ENCODE measurements at places on chromosomes 2 and 18.

- DNase-seq = no peak
Measured at GRCh38 chr2:98521266-98521665, 76.6 kb downstream of the INPP4A start.

DNA sequence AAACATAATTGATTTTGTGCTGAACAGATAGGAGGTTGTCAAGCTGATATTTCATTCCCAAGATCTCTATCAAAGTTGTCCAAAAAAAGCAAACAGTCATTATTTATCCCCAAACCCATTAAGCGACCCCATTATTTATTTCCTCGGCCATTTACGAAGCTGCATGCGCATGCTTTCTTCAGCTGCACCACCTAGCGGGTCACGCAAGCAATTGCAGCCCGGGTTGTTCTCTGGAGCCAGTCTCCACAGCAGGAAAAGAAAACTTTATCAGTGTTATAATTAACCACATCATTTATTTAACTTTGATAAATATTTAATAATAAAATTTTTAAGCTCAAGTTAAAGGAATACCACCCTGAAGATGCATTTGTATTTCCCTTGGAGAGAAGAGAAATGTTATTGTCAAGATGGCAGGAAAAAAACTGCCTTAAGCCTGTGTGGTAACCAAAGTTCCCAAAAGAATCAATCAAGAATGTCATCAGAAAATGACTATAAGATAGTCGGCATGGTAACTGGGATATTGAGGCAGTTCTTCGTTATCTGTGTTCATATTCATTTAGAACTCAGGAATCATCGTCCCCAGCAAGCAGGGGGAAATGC is 304.7 kb downstream of the FBXO15 start:
- no peak for DNase-seq

- no peak for DNase-seq
Measured at GRCh38 chr2:64859312-64860212, 129.6 kb upstream of the SLC1A4 start.

DNA sequence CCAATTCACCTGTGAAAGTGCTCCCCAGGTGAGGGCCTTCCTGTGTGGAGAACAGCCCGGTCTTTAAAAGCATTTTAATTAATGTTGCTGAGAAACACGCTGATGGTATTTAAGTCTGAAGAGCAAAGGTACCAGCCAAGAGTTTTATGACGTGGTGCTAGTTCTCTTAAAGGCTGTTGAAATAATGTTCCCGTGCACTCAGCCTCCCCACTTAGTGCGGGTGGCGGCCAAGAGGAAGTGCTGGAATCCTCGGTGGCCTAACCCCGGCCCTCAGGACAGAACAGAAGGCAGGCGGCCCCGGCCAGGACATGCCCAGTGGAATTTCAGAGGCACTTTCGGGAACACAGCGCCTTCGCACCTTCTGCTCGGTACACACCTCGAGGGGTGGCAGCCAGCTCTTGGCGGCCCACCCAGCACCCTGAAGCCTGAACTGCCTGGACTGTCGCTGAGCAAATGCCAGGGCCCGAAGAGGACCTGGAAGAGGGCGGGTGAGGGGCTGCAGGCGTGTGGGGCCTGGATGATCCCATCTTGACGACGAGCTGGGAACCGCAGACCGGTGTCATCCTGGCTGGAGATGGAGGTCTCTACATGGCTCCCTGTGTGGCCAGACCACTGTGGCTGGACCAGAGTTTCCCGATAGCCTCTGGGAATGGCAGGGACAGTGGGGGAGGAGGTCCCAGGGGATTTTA is 142.9 kb downstream of the ASB1 start:
- DNase-seq = no peak

GRCh38 chr2:219569635-219570034 is 1.7 kb downstream of the OBSL1 start:
- DNase-seq = no peak

- DNase-seq = no peak
Measured at GRCh38 chr2:100391735-100392515, 25.5 kb downstream of the CHST10 start.

DNA sequence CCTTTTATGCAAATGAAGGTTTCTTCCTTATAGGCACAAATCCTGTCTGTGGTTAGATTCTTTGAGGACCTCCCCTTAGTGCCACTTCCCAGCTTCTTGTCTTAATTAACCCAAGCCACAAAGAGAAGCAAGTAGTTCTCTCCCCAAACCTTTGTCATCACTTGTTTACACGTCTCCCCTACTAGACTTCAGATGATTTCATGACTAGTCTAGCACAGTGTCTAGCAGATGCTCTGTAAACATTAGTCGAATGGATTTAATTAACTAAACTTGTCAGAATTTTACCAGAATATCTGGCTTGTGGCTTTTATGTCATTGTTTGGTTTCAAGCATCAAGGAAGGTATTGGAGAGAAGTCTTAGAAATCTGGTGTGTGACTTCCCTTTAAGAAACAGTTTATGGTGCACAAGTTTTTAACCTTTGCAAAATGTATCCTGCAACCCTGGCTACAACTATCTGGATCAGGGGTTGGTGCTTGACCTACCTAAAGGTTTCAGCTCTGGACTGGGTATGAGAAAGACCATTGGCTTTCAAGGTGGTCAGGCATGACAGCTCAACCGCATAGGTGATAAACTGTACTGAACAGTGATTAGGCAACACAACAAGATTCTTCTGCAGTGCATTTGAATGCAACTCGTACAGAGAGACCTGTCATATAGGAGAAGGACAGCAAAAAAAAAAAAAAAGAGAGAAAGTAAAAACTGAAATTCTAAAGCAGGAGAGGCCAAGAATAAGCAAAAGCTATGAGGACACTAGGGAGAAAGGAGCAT is 93.2 kb upstream of the CCDC150 start:
- no peak for DNase-seq

GRCh38 chr2:124254621-124255020 is 229.5 kb downstream of the CNTNAP5 start:
- no peak for DNase-seq

DNA sequence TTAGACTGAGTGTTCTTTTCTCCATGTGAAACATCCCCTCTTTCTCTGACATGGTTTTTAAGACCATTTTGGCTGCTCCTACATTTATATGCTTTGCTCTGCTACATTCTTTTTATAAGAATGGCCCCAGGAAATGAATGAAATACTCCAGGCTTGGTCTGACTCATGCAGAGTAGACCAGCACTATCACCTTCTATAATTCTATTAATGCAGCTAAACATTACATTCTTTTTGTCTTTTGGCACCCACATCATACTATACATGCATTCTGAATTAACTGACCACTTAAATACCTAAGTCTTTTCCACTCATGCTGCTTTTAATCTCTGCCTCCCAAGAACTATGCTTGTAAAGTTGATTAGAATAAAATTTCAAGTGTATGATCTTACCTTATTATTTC is 94.1 kb downstream of the AAK1 start:
- DNase-seq = no peak

GRCh38 chr2:217362286-217362685 is 502.4 kb upstream of the TNP1 start:
- no peak for DNase-seq

- DNase-seq = peak; percentile 35
Measured at GRCh38 chr2:39128919-39129391, 8.1 kb upstream of the SOS1 start.

DNA sequence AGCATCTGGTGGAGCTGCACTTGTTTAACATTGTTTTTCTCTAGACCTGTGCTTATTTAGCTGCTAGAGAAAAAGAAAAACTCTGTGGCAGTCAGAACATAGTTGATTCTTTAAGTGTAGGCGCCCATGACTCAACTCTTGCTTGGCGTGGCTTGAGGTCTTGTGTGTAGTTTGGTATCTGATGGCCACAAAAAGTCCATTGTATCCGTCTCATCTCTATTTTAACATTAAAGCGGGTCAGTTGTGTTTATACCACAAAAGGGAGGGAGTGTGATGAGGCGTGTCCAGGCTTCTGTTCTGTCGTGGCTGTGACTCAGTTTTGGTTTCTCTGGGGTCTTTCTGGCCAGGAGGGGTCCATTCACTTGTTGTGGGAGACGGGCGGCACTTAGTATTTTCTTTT is 24.2 kb upstream of the UGT1A8 start:
- DNase-seq = no peak

DNA sequence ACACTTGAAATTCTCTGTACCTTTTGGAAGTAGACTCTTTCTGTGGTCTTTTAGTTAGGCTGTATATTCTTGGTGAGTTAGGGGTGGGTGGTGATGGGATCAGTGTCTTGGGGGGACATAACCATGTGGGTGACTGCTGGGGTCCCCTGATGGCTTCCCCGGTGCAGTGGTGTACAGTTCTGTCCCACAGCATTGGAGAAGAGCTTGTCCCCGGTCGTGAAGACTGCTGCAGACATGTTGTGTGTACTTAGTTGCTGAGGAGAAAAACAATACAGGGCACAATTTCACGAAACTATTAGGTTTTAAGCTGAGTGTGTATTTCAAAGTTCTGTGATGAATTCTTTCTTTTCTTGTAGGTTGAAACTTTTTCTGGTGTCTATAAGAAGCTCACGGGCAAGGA is 5.4 kb downstream of the RPS7 start:
- DNase-seq = no peak

GRCh38 chr2:120265006-120265405 is 12.4 kb downstream of the RALB start:
- no peak for DNase-seq

DNA sequence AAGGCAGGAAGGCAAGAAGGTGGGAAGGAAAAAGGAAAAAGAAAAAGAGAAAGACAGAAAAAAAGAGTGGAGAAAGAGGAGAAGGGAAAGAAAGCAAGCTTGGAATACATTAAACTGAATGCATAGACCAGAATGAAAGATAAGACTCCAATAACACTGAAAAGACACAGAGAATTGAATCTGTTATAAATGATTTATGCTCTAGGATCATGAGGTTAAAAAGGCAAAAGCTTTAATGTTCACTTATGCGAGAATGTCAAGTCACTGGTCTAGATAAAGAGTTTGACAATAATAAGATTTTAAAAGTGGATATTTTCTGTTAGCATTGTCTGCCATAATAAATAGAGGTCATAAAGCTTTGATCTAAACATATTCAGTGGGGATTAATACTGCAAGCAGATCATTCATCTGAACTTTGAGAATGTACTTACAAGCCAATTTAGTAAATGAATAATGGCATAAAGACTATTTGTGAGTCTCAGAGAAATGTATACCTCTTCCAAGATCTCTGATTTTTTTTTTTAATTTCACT is 1069.2 kb upstream of the SLC39A10 start:
- DNase-seq = no peak

- no peak for DNase-seq
Measured at GRCh38 chr2:217853301-217853881, 149.4 kb downstream of the TNS1 start.

DNA sequence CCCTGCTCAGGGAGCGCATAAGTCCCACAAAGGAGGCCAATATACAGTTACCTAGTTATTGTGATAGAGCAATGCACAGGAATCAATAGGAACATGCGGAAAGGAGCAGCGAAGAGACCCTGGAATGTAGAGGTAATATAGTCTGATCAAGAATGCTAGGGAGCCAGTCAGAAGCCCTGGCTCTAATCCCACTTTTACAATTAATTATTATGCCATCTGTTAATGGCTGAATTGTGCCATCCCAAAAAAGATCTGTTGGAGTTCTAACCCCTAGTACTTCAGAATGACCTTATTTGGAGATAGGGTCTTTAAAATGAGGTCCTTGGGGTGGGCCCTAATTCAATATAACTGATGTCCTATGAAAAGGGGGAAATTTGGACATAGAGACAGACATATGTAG is 7.7 kb upstream of the SPATS2L start:
- no peak for DNase-seq

DNA sequence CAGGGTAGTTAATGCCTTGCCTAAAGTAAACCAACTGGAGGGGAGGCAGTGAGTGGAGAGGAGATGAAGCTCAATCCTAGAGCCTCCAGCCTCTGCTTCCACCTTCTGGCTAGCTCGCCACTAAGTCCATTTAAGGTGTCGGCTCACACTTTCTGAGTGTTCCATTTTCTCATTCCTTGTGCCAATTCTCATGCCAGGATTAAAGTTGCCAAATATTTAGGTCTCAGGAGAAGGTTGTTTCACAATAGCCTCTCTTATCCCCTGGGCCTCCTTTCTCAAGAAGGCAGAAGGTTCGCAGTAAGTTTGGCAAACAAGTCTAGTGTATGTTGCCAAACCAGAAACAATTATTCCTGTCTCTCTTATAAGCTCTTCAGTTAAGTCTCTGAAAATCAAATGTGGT is 57.2 kb downstream of the TACR1 start:
- no peak for DNase-seq

- no peak for DNase-seq
Measured at GRCh38 chr2:159712929-159713420, 669 bp downstream of the MARCHF7 start.

DNA sequence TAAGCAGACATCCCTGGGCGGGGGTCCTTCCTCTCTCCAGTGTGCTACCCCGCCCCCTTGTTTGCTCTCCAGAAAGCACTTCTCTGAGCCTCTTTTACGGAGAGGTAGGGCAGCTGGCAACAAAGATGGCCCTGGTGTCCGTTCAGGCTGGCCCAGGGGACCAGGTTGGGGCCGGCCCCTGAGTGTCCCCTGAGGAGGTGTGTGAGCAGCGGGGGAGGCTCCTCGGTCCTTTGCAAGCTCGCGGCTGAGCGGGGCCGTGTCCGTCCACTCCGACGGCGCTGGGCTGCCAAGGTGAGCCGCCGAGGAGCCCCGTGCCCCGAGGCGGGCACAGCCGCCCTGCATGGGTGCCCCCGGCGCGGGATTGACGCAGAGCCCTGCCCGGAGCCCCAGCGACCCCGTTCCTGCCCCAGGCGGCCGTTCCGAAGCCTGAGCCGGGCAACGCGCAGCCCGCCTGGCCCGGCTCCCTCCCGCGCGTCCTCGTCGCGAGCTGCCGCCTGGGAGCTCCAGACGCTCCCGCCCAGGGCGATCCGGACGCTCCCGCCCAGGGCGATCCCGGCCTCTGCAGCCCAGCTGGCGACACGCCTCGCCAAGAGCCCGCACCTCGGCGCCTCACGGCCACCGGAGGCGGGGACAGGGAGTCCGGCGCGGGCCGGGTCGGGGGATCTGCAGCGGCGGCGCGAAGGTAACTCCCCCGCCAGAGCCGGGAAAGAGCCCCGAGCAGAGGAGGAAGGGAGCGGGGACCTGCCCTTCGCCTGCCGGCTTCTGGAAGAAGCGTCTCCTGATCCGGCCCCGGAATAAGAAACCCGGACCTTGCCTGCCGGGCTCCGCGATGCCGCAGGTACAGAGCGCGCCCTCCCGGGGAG is at the start of gene PROKR1:
Gene PROKR1, plus strand, starts transcription at position 569 of the 863 bp plus-strand sequence. CDS start 2,243 bp downstream, outside the sequence.
- DNase-seq = no peak

- no peak for DNase-seq
Measured at GRCh38 chr2:12824351-12824777, 107.6 kb downstream of the TRIB2 start.

Data from activated T-helper 1 cell treated with Interleukin-2 at 50 U/mL for 16 hours (primary cell).